ENCODE measurements at places on chromosomes 11 and 22.

DNA sequence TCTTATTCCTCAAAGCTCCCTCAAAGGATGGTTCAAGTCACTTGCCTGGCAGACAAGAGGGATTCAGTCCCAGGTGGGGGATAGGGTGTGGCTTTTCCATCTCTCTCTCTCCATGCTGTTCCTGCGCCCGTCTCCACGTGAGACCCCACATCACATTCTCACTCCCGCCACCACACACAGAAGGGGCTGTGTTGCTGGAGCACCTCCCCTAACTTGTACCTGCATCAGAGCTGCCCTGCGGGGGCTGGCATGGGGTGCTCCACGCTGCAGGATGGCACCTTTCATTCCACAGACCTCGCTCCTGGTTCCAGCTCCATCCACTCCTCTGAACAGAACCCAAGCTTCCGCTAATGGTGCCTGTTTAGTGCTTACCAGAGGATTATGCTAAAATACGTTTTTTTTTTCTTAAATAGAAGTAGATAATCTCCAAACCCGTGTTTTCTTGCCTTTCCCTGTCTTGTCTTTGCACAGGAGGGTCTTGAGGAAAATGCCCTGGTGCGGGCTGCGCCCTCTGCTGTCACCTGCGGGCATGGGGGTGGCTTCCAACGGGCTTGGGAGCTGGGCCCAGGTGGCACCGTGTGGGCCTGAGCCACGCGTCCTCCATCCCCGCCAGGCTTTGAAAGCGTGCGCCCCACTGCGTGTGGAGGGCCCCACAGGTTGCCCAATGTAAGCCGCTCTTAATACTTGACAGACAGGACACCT lies 985.6 kb downstream of the BRD1 start:
- DNase-seq = no peak

- DNase-seq = no peak
These were observed 23.5 kb downstream of the TENM4 start for GRCh38 chr11:79417069-79417920.

GRCh38 chr11:7999795-8000194 lies 12.7 kb downstream of the EIF3F start:
- DNase-seq = no peak

GRCh38 chr11:3857628-3858027 lies 2.2 kb downstream of the STIM1 start:
- no peak for DNase-seq

DNA sequence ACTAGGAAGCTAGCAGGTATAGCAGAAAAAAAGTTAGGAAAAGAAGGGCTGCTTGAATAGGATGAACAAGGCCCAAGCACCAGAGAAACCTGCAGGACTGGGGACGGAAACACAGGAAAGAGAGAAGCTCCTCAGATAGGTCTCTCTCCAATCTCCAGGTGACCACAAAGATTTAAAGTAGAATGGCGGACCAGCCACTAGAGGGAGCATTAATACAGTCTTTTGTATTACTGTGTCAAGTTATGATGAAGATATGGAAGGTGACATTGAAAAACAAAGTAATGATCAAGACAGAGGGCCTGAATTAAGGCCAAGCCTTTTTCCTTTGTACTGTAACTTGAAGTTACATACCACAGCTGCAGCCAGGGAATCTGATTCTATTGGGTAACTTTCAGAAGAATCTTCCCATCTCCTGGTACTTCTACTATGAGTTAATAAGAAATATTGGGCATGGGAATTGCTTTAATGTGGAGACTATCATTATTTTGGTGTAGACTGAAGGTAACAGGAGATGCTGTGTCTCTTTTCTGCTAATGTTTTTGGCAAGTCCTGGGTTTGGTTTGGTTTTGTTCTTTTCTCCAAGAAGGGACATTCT lies 33.8 kb downstream of the OR2AG2 start:
- peak; percentile 49 for DNase-seq

DNA sequence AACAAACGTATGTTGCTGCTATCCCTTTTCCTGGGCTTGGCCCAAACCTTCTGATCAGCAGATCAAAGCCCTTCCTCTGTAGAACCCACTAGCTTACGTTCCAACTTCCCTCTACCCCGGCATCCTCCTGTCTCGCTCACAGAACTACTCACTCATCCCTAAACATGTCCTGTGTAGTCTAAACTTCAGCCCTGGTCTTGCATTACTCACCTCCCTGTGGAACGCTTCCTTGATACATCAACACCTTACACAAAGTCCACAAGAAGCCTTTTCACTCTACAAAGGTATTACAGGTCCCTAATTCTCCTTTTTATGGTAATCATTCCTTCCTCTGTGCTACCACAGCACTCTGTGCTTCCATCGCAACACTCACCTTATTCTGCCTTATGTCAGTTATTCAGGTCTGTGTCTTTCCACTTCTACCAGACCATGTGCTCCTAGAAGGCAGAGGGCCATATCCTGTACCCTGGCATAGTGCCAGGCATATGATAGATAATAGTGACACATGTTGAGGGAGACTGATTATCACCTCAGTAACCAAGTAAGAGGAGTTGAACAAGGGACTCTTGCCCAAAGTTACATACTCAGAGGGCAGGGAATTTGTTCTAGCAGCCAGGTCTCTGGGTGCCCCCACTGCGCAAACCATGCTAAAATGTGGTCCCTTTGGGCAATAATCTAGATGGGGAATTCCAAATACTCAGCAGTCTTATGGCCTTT lies 41.6 kb downstream of the USP35 start:
- DNase-seq = no peak

DNA sequence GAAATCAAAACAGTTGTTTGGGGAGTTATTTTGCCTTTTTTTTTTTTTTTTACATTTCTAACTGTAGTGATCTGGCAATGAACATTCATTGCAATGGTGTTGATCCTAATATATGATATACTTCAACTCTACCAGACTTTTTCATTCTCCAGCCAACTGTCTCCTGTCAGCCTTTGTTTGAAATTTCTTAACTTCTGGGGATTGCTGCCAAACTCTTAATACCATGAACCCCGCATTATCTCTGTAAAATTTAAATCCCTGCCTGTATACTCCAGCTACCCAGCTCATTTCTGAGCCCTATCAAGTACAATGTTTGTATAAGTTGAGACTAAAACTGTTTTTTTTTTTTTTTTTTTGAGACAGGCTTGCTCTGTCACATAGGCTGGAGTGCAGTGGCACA lies 280.7 kb downstream of the TTC28 start:
- DNase-seq = no peak

DNA sequence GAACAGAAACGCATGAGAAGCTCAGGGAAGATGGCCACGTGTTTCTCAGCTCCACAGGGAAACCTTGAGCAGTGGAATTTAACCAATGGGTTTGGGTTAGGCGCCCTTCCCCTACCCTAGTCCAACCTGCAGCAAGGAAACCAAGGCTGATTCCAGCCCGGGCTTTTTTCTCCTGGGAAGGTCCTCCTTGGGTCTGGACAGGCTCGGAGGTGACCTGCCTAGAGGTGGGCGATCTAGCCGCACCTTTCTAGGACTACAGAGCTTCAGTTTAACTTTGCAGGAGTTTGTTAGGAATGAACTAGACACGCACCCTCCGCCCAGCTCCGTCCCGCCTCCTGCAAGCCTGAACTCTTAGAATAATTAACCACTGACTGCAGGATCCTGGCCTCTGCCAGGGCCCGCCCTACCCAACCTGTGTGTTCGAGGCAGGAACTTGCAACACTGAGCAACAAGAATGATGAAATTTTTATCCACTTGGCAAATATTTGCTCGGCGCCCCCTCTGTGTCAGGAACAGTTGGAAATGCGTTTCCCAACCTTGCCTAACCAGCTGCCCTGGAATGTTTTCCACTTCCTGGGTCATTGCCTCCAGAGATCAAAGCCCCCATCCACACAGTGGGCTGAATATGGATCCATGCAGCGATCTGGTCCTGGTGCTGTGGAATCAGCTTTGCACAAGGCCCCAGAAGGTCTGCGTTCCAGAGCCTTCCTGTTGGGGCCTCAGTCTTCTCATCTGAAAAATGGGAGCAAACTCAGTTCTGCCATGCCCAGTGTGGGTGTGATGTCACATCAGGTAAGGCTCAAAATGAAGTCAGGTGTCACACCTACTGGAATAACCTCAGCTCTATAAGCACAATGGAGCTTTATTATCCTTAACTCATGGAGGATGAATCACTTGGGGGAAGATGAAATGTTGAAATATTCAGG lies 13.3 kb downstream of the MPST start:
- no peak for DNase-seq

DNA sequence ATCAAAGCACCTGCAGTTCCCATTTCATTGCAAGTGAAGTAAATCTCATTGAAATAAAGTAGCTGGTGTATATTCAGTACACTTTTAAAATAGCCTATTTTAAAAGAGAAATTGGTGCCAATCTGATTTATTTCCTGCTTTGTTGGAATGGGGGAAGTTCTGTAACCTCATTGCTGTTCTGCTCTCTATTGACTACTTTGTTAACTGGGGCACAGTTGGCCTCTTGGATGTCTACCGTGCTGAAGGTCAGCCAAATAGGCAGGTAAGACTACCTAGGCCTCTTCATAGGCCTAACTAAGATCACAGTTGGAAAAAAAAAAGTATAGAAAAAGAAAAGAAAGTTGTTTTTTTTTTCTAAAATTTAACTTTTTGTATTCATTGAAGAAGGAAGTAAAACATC lies 9.2 kb downstream of the CTNND1 start:
- no peak for DNase-seq

DNA sequence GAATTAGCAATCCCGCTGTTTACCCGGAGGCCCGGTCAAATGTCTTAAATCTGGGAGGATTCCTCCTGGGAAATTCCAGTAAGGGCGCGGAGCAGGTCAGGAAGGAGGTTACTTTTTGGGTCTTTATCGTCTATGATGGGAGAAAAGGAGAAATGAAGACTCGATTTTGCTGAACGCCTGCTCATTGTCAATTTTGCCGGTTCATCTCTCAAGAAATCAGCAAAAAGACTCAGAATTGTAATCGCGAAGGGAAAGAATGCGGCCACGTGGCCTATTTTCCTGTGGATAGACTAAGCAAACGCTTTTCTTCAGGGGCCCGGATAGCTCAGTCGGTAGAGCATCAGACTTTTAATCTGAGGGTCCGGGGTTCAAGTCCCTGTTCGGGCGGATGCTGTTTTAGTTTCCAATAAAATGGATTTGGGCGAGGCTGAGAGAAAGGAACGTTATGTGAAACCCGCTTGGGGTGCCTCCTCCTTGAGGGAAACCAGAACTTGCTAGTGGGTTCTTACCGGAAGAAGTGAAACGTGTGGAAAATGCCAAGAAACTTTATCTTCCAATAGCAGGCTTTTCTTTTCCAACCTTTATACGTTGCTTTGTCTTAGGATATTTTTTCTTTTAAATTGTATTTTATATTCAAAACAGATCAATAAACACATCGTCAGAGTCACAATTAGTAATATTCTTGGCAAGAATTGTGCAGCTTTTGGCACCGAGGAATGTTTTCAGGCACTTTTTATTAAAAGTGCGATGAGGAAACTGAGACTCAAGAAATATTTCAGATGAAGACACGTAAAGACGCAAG lies 45.0 kb downstream of the OR4D9 start:
- DNase-seq = peak; percentile 85

DNA sequence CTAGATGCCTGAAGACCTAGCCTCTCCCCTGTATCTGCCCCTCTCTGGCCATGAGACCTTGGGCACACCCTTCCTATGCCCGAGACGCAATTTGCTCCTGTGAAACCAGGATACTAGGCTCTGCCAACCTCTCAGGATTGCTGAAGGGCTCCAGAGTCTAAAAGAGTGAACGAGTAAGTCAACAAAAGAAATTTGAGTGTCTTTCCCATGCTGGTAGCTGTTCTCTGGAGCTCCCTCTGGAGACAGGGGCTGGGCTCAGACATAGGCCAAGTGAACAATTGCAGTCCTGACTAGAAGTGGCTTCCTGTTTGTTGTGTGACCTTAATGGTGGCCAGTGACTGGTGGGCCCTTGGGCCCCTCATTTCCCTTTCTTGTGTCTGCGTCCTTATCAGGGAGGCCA lies 189.0 kb upstream of the NARS2 start:
- DNase-seq = no peak

All from RPMI7951 (cell line).